ENCODE measurements at places on chromosomes 11 and 22.

- no peak for DNase-seq
Measured at GRCh38 chr22:18070041-18070440, 7.7 kb upstream of the PEX26 start.

GRCh38 chr11:123174196-123175183 lies 20.6 kb downstream of the CLMP start:
- DNase-seq = no peak

DNA sequence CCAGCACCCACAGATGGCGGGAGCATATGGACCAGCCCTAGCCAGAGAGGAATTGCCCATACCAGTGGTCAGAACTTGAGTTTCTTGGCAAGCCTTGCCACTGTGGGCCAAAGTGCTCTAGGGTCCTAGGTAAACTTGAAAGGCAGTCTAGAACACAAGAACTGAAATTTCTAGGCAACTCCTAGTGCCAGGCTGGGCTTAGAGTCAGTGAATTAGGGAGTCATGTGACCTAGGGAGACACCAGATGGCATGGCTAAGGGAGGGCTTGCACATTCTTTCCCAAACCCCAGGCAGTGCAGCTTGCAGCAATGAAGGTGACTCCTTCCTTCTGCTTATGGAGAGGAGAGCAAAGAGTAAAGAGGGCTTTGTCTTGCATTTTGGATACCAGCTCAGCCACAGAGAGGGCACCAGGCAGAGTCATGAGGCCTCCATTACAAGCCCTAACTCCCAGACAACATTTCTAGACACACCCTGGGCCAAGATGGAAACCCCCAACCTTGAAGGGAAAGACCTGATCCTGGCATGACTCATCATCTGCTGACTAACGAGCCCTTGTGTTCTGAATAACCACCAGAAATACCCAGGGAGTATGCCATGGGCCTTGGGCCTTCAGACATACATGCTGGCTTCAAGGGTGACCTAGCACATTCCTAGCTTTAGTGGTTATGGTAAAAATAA lies 19.2 kb upstream of the OR56A3 start:
- no peak for DNase-seq

GRCh38 chr11:70819022-70819421 lies 420.7 kb downstream of the CTTN start:
- no peak for DNase-seq

DNA sequence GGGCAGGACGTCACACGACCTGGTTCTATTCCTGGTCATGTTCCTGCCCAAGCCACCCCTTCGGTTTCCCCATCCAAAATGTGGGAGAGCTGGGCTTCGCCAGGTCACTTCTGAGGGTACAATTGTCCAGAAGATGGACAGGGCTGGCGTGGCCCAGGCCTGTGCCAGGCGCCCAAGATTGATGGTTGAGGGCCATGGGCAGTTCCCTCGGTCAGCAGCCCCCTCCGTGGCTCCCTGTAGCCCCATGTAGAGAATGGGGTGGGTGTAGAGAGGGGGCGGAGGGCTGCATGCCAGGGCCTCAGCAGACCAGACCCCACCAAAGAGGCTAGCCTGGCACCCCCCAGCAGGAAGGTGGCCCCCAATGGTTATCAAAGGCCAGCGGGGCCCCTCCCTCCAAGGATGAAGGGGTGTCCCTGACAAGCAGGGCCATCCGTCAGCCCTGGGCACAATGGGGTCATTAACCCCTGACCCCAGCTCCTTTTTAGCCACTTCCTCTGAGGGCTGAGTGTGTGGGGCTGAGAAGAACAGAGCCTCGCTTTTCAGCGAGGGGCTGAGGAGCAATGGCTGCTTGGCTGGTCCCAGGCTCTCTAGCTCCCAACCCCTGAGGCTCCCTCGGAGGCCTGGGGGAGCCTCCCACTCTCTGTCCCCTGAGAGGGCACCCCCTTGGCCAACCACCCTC lies 11.0 kb upstream of the PICK1 start:
- DNase-seq = no peak

- no peak for DNase-seq
Measured at GRCh38 chr11:123104697-123105096, 42.8 kb upstream of the HSPA8 start.

DNA sequence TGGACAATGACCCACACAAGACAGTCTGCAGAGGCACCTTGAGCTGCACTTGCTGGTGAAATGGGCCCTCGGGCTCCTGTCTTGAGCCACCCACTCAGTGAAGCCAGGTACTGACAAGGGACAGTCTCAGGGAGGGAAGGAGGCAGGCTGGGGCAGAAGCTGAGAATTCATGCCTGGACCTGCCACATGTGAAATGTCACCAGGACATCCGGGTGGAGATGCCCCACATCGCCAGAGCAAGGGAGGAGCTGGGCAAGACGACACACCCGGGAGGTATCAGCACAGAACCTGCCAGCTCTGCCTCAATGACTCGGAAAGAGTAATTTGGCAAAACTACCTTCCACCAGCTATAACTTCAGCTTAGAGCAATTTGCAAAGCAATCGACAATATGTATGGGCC lies 23.5 kb downstream of the CPT1A start:
- no peak for DNase-seq

DNA sequence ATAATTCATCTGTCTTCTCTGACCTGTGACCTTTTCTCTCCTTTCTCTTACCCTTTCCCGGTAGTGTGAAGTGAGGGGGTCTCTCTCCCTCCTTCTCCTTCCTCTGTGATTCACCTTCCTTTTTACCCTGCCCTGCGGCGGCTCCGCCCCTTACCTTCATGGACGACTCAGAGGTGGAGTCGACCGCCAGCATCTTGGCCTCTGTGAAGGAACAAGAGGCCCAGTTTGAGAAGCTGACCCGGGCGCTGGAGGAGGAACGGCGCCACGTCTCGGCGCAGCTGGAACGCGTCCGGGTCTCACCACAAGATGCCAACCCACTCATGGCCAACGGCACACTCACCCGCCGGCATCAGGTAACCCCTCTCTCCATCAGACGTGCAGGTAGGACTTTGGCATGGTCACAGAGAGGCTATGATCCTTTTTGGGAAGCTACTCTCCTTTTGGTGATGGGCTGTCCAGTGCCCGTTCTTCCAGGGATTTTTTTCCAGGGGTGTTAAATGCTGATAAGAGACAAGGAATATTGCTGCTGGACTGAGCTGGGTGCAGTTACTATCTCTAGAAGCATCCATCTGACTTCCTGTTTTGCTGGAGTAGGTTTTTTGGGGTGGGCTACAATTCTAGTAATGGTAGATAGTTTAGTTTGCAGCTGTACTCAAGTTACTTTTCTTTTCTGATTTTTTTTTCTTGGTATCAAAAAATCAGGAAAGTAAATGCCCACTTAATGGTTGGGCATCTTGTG lies 29.9 kb downstream of the CTNND1 start:
- no peak for DNase-seq

- DNase-seq = peak; percentile 50
Measured at GRCh38 chr11:67118181-67118766, 789 bp upstream of the KDM2A start.

- no peak for DNase-seq
Measured at GRCh38 chr11:104665641-104666040, 232.6 kb downstream of the CASP12 start.

DNA sequence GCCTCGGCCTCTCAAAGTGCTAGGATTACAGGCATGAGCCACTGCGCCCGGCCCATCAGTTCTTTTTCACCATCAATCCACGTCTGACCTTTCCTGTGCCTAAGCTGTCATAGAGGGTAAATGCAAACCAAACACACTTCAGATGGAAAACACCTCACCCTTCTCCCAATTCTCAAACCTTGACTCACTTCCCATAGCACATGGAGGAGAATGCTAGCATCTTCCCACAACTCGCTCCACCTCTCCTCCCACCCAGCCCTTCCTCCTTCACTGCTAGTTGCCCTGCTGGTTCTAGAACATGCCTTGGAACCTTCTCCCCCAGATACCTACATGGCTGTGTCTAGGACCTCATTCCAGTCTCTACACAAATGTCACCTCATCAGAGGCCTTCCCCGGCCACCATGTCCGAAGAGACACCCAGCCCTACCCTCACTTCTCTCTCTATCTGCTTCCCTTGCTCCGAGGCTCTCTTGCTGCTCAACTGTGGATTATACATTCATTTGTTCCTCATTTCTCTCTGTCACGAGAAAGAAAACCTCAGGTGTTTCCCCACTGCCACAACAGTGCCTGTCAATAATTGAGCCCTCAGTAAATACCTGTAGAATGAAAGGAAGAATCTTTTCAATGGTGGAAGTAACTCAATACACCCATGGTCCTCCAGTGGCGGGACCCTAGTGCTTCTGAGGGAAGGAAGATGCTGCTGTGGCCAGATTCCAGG lies 21.3 kb upstream of the NCF4 start:
- DNase-seq = no peak

GRCh38 chr11:10208131-10208575 lies 85.9 kb downstream of the SBF2 start:
- peak; percentile 52 for DNase-seq

DNA sequence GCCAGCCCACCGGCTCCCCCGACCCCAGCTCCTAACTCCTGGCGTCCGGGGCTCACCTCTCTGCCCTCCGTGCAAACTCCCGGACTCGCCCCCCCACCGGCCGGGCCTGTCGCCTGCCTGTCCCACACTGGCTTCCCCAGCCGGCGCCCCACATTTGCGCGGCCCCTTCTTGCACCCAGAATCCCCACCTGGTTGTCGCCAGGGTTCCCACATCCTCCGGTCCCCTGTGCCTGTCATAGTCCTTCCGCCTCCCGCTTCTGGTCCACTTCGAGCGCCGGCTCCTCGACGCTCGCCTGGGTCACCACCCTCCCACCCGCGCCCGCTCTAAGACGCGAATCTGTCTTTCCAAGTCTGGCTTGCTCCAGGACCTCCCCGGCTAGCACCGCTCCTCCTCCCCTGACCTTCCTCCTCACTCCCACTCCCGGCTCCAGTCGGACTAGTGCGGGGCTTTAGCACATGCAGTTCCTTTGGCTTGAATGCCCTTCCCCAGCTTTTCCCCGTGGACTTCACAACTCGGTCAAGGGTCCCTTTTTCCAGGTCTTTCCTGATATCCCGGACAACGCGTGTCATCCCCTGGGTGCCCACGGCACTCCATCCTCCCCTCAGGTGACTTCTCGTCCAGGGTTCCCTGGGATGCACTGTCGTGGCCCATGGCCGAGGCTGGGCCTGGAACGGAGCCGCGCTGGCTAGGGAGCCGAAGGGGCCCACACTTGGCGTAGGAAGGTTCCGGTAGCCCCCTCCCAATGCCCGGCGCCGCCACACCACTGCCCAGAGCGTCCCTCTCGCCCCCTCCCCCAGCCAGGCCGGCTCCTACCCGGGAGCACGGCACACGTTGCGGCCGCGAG lies 635 bp downstream of the SCARF2 start:
- peak; percentile 22 for DNase-seq

Data from GM10248 (cell line).